Hindlimb muscle (tissue), 1 donor: ENCODE measurements at places on chromosomes 1 and 21.

DNA sequence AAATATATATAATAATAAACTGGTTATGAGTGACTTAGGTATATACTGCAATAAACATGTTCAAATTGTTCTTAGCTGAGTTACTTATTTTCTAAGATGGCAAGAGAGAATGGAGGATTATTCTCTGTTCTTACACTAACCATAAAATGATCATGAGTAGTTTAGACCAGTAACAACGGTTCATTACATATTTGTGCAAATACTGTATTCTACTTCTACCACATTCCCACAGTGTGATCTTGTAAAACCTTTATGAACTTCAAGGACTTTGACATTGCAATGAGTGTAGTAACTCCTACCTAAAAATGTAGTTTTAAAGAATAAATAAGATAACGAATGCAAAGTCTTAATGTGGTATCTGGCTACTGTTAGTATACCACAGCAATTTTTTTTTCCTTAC lies 353.7 kb upstream of the NCAM2 start:
- no peak for DNase-seq

DNA sequence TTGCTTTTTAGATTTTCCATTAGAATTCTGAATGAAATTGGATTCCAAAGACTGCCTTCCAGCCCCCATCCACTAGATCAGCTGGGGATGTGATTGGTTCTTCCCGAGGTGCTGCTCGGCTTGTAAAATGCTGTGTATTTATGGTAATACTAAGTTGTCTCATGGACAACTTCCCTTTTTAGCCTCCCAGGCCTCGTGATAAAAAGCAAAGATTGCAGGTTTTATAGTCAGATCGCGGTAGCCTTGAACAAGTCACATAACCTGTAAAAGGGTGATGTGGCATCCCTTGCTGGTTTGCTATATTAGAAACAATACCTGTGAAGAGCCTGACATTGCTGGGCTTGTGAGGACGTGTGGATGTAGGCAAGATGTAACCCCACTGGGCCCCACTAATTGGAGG lies 10.4 kb downstream of the MUL1 start:
- no peak for DNase-seq

- no peak for DNase-seq
Observed at GRCh38 chr1:245301921-245302320, 147.1 kb downstream of the KIF26B start.

GRCh38 chr1:85230305-85230977 lies 29.0 kb downstream of the C1orf52 start:
- no peak for DNase-seq
